ENCODE measurements at places on chromosomes 16 and 17.

DNA sequence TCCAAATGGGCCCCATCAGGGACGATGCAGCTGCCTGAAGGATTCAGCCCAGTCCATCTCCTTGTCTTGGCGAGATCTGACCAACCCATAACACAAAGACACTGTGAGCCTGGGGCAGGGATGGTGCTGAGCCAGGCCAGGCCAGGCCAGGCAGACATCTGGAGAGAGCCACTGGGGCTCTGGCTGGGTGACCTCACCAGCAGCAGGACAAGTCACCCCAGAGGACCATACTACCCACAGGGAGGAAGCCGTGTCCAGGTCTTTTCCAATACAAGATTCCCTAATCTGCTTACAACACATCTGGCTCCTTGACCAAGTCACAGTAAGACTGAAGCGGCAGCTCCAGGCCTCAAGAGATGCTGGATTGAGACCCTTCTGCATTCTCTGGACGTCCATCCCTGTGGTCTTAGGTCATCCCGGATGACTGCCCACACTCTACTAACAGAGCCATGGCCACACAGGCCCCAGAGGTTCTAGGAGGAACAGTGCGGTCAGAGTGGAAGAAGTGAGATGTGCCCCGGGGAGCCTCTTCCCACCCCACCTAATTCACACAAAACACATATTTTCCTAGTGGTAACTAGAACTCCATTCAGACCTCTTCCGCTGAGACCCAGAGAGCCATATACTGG is 81.8 kb upstream of the RCVRN start:
- DNase-seq = no peak

GRCh38 chr16:86626966-86627365 is 48.6 kb downstream of the FOXL1 start:
- no peak for DNase-seq

- DNase-seq = peak; percentile 68
Measured at GRCh38 chr17:19270704-19271611, 33.8 kb downstream of the EPN2 start.

- no peak for DNase-seq
Measured at GRCh38 chr16:74603848-74604247, 3.1 kb downstream of the GLG1 start.

DNA sequence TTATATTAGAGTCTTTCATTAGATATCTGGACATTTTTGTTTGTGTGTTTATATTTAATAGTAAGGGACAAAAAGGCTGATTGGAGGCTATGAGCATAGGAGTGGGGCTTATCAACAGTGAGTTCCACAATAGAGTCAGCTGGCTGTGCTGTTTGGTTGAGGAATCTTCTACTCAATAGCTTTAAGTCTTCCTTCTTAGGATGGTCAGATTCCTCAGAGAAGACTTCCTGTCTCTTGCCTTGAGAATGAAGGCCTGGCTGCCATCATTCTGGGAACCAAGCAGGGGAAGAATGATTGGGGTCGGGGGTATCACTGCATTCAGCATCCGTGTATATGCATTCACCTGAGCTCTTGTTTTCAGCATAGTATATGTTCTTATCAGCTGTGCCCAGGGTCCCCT is 31.9 kb upstream of the ABCC11 start:
- DNase-seq = no peak

DNA sequence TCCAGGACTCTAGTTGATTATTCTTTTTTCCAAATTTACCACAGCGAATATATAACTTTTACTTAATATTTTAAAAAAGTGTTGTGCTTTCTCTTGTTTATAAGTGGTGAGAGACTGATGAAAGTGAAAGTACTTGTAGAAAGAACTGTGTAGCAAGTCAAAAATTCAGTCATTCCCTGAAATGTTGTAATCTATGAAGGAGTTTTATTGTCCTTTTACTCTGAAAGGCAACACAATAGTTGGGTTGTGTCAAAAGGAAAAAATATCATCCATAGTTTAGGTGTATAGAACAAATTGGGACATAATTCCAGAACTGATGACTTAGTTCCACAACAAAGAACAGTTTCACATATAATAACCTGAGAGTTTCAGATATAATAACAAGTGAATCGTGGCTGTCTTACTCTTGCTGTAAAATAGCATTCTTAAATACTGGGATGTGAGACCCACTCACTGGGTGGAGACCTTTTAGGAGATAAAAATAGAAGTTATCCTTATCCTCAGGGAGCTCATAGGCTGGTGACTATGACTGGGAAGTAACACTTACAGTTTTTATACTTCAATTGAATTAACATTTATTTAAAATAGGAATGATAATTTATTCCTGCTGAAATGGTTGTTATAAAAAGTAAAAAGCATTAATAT is 20.6 kb downstream of the CYB5B start:
- DNase-seq = no peak

GRCh38 chr17:49457564-49458535 is 37.2 kb upstream of the NGFR start:
- no peak for DNase-seq

DNA sequence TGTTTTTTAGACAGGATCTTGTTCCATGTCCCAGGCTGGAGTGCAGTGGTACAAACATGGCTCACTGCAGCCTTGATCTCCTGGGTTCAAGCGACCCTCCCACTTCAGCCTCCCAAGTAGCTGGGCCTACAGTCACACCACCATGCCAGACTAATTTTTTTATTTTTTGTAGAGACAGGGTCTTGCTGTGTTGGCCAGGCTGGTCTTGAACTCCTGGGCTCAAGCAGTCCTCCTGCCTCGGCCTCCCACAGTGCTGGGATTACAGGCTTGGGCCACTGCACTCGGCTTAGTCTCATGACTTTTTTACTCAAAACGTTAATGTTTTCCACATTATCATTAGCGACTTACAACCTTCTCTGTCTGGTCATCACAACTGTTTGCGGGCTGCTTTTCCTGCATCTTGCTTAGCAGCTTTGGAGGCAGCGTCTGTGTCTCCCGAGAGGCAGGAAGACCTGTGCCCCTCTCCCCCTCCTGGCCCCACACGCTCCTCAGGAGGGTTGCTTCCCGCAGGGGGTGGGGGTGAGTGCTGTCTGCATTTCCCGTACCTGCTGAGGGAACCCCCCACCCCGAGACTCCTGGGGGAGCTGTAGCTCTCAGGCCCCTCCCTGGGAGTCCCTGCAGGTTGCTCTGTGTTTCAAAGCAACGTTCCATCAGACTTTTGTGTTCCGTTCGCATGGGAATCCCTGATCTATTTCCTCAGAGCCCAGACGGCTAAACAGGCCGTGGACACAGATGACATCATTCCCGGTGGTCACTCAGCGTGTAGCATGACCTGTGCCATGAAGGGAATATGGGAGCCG is 52.6 kb downstream of the PGS1 start:
- no peak for DNase-seq

DNA sequence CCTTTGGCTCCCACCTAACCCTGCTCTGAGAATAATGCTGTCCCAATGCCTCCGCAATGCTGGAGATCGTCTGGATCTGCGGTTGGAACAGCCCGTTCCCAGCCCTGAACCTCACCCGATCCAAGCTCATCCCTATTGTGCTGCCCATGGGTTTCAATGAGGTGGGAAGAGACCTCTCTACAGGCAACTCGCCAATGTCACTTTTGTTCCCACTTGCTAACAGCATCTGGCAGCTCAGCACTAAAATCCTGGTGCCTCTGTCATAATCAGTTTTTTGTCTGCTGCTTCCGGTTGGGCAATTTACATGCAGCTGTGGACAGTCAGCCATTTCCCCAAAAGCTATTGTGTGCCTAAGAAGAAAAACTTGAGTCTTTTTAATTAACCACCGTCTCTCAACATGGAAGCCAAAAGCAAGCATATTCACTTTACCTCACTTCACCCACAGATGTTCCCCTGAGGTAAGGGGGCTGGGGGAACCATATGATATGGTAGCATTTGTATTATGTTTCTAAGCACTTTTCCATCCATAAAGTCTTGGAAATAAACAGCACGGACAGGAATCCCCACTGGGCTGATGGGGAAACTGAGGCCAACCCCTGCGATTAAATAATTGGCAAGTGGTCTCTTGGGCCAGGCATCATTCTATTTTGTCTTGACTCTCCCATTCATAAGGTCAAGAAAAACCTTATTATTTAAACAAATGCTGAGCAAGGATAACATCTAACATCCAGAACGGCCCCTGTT is 159.2 kb upstream of the CDH5 start:
- DNase-seq = no peak

DNA sequence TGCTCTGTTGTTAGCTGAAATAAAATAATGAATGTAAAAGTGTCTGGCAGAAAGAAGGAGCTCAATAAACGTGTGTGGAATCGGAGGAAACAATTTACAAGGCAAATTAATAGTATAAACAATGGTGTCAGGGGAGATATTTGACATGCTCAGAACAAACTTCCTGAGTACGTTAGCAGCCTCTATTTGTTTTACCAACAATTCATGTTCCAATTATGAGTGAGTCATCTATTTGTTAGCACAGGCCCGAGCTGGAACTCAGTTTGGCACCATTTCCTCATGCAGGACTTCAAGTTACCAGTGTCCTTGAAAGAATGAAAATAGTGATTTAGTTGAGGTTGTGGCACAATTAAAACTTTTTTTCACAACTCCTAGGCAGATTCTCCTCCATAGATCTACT is 9.1 kb downstream of the ASIC2 start:
- DNase-seq = no peak

DNA sequence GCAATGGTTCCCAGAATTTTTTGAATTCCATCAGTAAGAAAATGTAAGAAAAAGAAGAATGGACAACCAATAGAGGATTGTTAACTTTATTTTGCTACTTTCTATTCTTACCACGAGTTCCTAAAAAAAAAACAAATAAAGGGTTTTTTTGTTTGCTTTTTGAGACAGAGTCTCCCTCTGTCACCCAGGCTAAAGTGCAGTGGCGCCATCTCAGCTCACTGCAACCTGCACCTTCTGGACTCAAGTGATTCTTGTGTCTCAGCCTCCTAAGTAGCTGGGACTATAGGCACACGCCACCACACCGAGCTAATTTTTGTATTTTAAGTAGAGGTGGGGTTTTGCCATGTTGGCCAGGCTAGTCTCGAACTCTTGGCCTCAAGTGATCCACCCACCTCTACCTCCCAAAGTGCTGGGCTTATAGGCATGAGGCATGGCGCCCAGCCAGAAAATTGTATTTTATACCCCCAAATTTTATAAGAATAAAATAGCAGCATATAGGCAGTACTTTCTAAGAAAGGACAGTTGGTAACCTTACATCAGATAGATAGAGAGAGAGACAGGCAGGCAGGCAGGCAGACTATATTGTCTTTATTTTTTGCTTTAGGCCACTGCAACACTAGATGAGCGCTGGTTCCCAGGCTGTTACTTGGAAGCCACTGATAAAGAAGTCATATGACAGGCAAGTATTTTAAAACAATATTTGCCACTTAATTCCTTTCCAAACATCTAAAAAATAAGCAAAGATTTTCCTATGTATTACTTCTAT is 127.5 kb downstream of the VPS53 start:
- no peak for DNase-seq

DNA sequence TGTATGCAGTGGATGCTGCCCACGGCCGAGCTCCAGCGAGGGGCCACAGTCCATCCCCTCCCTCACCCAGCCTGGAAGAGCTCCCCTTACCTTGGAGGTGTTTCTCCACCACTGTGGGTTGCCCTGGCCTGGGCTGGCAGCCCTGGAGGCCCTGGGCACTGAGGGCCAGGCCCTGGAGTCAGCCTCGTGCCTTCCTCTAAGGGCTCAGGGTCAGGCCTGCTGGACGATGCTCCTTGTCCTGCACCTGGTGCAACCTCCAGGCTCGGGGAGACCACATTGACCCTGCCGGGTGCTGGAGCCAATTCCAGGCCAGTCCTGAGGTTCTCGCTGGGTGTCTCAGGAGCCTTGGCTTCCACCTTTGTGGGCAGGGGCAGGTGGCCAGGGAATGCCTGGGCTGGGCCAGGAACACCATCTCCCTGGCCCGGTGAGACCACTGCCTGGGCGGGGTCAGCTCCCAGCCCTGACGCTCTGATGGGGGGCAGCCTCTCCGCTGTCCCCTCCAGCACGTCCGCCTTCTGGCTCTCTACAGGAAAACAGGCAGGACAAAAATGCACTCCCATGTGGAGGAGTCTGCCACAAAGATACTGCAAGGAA is 10.4 kb downstream of the MYLK3 start:
- no peak for DNase-seq

Measured in GM10248 (cell line).